ENCODE measurements at places on chromosomes 12 and 14.

GRCh38 chr12:99647453-99647852 is at the start of gene GARIN6:
GARIN6 (plus strand) TSS chr12:99647753; CDS start chr12:99648175, 422 bp downstream.
- no peak for DNase-seq

GRCh38 chr12:18782827-18783226 is 44.9 kb downstream of the CAPZA3 start:
- DNase-seq, result no peak

DNA sequence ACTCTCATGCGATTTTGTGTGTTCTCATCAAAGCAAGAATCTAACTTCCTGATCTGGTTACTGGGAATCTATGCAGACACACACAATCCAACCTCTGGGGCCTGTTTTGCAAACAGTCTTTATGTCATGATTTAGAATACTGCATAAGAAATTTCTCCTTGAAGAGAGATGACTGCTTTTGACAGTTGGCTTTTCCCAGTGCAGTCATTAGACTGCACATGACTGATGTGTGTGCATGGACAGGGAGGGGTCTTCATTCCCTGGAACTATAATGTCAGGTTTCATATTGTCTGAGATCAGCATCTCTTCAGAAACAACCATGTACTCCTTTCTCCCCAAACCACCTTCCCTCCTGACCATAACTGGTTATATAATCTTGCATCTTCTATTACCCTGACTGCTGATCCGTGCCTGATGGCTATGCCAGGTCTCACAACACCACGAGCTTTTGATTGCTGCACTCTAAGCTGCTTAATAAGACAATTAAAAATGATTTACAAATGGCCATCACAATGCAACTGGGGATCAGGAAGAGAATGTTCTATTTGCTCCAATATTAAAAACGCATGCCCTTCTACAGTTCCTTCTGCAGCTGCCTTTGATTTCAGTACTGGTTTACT is 995.4 kb downstream of the NRXN3 start:
- DNase-seq, result no peak

- DNase-seq, result no peak
Measured at GRCh38 chr14:72779679-72780078, 114.2 kb downstream of the DPF3 start.

- no peak for DNase-seq
Measured at GRCh38 chr14:93870377-93870776, 56.8 kb upstream of the FAM181A start.

DNA sequence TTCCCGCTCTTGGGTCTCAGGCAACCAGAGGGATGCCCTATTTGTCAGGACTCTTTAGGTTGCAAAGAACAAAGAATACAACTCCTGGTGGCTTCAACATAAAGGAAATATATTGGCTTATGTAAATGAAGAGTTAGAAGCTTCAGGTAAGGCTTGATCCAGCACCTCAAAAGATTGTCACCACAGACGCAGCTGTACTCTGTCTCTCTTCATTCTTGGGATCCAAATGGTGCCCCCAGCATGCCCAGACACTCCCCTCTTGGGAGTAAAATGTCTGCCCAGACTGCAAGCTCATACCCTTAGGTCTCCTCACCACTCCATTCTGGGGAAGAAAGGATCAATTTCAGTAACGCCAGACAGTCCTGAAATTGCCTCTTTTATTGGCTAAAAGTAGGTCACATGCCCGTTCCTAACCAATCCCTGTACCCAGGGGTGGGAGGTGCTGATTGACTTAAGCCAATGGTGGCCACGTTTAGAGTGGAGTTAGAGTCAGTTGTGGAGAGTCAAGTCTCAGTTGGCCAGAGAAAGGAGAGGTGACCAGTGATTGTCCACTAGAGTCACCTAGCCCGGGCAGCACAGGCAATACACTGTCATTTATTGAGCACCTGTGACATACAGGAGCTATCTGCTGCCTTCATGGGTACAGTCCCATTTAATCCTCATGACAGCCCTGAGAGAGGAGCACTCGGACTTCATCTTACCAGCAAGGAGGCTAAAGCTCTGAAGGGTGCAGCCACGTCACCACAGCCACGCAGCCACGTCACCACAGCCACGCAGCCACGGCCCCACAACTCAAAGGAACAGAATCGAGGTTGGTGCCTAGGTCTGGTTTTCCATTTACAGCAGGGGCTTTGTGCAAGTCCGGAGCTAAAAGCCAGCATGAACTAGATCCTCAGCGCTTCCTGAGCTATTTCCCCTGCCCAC is 19.7 kb upstream of the BEGAIN start:
- DNase-seq, result no peak

GRCh38 chr14:24060984-24061913 is 9.4 kb downstream of the CARMIL3 start:
- DNase-seq, result no peak

DNA sequence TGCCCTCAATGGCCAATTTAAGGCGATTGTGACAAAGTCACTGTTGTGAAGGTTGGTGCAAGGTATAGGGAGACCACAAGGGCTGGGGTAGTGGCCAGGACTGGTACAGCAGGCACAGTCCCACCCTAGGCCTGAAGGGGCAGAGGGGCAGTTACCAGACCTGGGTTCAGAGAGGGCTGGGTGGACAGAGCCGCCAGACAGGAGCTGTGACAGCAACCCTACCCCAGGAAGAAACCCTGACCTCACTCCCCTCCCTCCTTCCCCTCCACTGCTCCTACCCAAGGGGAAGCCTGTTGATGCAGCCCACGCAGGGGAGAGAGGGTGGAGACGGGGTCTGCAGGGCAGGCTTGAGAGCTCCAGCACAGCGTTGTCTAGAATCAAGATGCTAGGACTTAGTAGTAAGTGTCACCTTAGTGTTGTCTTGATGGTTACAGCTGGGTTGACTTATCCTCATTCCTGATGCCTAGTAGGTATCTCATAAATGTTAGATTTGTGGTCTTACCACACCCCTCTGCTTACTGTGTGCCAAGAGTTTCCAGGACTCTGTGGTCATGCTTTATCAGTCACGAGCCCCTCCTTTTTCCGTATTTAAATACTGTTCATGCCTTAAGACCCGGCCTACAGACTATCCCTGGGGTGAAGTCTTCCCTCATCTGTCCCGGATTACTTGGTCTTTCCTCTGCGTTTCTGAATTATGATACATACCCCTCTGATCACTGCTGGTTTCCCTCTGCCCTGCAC is 14.4 kb downstream of the EML1 start:
- no peak for DNase-seq

GRCh38 chr14:62557416-62557815 is 487.8 kb downstream of the KCNH5 start:
- no peak for DNase-seq

GRCh38 chr12:759628-760027 is 7.2 kb downstream of the WNK1 start:
- DNase-seq, result no peak

DNA sequence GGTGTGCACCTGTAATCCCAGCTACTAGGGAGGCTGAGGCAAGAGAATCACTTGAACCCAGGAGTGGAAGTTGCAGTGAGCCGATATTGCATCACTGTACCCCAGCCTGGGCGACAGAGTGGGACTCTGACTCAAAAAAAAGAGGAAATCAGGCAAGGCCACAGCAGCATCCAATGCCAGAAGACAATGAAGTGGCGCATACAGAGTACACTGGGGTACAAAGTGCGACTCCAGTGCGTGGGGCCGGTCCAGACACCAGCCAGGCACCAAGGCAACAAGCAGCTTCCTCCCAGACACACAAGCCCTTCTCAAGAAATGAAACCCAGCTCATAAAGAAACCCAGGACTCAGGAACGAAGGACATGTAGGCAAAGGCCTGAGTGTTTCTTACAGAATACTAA is 28.2 kb downstream of the TTC7B start:
- no peak for DNase-seq

- no peak for DNase-seq
Measured at GRCh38 chr14:63759456-63759855, 31.6 kb upstream of the SGPP1 start.

DNA sequence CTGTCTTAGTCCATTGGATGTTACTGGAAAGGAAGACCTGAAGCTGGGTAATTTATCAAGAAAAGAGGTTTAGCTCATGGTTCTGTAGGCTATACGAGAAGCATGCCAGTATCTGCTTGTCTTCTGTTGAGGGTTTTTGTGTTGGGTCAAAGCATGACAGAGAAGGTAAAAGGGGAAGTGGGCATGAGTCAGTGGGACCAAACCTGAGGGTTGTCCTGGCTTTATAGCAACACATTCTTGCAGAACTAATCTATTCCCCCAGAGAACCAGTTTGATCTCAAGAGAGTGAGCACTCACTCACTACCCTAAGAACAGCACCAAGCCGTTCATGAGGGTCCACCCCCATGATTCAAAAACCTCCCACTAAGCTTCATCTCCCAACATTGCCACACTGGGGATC is 19.0 kb upstream of the KRAS start:
- no peak for DNase-seq

DNA sequence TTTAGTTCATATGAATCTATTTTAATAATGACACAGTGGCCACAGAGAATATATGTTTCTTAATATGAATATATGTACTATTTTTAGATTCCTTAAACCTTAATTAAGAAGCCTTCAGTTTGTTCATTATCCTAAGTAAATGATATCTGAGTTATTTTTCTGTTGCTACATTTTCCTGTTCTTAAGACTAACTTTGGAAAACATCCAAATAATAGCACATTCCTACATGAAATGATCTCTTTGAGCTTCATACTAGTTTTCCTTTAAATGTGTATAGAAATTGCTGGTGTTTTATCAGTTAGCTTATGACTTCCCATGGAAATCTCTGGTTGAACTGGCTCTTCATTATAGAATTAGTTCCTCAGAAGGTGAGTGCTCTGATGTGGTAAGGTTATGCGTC is 72.1 kb downstream of the POLR3B start:
- DNase-seq, result no peak

DNA sequence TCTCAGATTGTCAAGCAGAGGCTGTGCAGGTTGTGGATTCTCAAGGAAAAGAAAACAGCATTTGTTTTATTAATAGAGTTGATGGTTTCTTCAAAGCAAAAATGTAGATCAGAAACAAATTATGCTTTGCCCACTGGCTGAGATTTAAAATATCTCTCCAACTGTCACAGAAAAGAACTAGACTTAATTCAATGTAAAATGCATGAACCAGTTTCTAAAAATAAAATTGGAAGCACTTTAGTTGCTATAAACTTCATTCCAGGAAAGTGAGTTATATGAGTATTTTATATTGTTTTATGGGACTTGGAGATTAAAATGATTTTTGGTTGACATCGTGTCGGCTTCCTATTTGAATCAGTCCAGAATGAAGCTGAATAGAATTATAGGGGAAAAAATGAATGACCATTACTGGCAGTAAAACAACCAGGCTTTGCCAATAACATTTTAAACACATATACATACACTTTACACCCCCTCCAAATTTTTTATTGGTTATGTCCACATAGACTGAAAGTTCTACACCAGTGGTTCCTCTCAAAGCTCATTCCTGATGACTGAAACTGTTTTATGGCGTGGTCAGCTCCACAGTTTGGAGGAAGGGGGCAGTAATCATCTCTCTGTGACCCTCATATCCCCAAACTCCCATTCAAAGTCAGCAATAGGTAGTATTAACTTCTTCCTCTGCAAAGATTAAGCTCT is 55.5 kb upstream of the DAAM1 start:
- no peak for DNase-seq

- no peak for DNase-seq
Measured at GRCh38 chr12:113244478-113244958, 23.3 kb downstream of the TPCN1 start.

DNA sequence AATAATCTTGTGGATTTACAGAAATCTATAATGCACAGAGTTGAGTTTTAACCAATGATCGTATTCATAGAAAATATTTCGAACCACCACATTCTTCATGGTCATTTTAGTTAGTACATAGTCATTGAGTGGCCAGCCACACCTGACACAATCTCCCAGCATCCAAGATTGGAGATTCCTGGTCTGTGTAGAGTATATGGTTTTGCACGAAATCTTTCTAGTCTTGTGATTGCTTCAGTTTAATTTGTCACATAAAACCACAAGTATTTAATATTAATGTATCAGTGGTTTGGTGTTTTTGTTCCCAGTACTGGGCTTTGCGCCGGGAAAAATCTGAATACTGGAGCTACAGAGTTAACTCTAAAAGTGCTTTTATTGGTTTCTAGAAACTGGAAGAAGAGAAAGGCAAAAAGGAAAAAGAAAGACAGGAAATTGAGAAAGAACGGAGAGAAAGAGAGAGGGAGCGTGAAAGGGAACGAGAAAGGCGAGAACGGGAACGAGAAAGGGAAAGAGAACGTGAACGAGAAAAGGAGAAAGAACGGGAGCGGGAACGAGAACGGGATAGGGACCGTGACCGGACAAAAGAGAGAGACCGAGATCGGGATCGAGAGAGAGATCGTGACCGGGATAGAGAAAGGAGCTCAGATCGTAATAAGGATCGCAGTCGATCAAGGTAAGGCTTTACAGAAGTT is 33.4 kb upstream of the PSEN1 start:
- no peak for DNase-seq

GRCh38 chr12:57099766-57100165 is 10.9 kb downstream of the NAB2 start:
- no peak for DNase-seq

- DNase-seq, result no peak
Measured at GRCh38 chr12:115455268-115455681, 771.3 kb upstream of the TBX3 start.

DNA sequence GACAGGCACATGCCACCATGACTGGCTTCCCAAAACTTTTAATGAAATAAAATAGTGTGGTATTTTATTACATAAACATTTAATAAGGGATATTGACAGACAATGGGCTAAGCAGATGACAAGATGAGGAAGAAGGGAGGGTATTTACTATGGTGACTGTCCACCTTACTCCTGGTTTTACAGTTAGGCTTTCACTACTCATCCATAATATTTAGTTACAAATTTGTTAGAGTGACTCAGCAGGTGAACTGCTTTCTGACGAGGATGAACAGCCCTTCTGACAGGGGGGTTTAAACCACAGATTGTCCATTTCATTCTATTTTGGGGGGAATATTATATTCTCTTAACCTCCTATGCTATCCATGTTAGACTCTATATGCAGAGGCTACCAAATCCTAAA is 3.6 kb upstream of the PALS1 start:
- no peak for DNase-seq

GRCh38 chr12:132899033-132899432 is 11.6 kb upstream of the CHFR start:
- no peak for DNase-seq

GRCh38 chr14:63633801-63634200 is 7.9 kb downstream of the WDR89 start:
- DNase-seq, result no peak

- DNase-seq, result no peak
Measured at GRCh38 chr14:69695322-69696203, 71.4 kb upstream of the SRSF5 start.

DNA sequence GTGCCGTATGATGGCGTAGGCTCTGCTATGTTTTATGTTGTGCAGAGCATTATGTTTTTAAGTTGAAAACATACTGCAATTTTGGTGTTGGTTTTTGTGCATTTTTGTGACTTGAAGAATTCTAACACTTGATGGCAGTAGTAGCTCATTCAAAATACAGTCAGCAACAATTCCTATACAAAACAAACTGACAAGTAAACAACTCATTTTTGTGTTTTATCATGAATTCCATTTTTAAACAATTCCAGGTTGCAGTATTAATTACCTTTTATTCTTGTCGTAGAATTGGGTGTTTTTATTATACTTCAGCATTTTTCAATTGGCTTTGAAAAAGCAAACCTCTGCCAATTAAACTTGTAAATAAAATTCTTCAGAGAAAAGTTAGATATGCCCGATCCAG is 4.1 kb upstream of the CCER1 start:
- DNase-seq, result no peak

Data from CD8-positive, alpha-beta T cell (primary cell).